Urinary bladder (tissue), 4 donors: ENCODE measurements at places on chromosomes 16 and 17.

- DNase-seq: no peak
Observed at GRCh38 chr17:65394811-65395472, 166.5 kb downstream of the AXIN2 start.

- DNase-seq: no peak
Observed at GRCh38 chr17:41567317-41567716, 4.5 kb downstream of the KRT9 start.

DNA sequence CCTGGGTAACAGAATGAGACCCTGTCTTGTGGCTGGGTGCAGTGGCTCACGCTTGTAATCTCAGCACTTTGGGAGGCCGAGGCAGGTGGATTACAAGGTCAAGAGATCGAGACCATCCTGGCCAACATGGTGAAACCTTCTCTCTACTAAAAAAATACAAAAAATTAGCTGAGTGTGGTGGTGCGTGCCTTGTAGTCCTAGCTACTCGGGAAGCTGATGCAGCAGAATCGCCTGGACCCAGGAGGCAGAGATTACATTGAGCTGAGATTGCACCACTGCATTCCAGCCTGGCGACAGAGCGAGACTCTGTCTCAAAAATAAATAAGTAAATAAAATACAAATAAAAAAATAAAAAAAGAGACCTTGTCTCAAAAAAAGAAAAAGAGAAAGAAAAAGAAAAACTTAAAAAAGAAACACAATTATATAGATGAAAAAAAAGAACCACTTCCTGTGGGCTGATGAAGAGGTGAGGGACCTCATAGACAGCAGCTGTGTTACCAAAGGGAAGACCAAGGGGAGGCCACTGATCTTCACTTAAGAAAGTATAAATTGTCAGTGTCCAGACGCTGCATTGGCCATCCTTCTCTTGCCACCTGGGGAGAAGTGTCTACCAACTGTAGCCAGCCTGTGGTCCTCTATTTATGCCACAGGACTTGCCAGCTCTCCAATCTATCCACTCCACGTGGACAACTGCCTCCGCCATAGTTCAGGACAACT, 24.4 kb upstream of the SMG1 start:
- DNase-seq: no peak

- DNase-seq: no peak
Observed at GRCh38 chr17:13421581-13422130, 180.1 kb downstream of the HS3ST3A1 start.

GRCh38 chr17:74052993-74053711, 150.3 kb upstream of the RPL38 start:
- DNase-seq: no peak
